Activated CD4-positive, alpha-beta T cell treated with anti-CD3 and anti-CD28 coated beads, Interleukin-2, amount 50 U/mL, for 48 hours (primary cell): ENCODE measurements at places on chromosomes 16 and 17.
A peak's percentile ranks its signal among the peaks of the same experiment; 100 is the strongest.

- peak; percentile 60 for DNase-seq
Observed at GRCh38 chr17:55641676-55642081, 81.0 kb downstream of the TMEM100 start.

DNA sequence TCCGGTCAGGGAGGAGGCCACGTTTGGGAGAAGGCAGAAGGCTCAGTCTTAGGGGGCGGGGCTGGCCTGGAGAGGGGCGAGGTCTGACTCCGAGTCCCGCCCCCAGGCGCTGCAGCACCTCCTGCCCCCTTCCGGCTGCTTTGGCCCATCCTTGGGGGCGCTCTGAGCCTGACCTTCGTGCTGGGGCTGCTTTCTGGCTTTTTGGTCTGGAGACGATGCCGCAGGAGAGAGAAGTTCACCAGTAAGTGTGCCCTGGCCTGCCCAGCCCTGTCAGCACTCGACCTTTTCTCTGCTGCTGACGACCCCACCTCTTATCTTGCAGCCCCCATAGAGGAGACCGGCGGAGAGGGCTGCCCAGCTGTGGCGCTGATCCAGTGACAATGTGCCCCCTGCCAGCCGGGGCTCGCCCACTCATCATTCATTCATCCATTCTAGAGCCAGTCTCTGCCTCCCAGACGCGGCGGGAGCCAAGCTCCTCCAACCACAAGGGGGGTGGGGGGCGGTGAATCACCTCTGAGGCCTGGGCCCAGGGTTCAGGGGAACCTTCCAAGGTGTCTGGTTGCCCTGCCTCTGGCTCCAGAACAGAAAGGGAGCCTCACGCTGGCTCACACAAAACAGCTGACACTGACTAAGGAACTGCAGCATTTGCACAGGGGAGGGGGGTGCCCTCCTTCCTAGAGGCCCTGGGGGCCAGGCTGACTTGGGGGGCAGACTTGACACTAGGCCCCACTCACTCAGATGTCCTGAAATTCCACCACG is 1.5 kb downstream of the TNFRSF12A start:
- peak; percentile 90 for DNase-seq

- DNase-seq = no peak
Observed at GRCh38 chr16:657487-657886, 8.3 kb downstream of the WDR90 start.

DNA sequence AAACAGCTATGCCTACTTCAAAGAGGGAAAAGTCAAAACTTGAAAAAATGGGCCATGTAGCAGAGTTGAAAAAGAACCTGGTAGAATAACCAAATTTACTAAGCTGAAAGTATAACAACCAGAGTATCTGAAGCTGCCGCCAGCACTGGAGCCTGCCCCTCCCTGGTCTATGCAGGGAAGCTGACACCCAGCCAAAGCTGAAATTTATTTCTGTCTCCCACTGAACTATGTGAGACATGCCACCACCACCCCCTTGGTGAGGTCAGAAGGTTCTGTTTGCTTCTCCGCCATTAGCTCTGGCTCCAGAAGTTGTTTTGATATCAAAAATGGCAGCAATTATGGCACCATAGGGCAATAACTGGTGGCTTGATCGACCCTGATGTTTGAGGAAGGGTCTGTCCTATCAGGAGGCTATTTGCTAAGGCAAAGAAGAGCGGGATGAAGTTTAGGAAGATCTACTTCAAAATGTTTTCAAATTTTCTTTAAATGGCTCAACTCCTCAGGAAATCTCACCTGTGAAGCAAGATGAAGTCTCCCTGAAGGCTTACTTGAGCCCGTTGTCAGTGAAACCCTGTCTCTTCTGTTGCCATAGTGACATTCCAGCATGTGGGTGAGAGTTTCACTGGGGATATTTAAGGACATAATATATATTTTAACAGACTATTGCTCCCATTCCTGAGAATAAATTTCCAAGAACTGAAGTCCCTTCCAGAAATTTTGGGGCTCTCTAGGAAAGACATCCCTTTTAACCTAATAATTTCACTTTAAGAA is 122.0 kb downstream of the COPRS start:
- DNase-seq = no peak

DNA sequence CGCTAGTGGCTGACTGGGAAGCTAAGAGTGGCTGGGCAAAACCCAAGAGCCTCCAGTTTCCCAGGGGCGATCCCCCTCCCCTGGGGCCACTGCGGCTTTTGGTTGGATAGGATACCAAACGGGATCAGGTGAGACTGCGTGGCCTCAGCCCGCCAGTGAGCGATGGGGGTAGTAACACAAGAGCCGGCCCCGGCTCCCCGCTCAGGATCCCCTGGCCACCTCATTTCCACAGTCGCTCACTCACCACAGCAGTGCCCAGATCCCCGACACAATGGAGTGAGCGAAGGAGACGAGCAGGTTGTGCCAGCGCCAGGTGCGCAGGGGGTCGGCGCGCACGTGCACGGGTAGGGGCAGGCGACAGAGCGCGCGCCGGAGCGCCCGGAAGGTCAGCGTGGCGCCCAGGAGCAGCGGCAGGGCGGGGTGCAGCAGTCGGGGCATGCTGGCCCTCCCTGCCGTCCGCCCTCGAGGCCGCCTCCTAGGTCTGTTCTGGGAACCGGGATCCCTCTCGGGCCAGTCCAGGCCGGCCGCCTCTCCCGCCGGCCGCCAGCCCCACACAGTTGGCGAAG is 290 bp downstream of the TLCD1 start:
- DNase-seq = peak; percentile 77

- no peak for DNase-seq
Observed at GRCh38 chr16:76614269-76614668, 337.1 kb downstream of the CNTNAP4 start.

- no peak for DNase-seq
Observed at GRCh38 chr16:15760129-15760528, 96.7 kb downstream of the MYH11 start.

GRCh38 chr16:50169555-50170096 is 16.5 kb downstream of the TENT4B start:
- no peak for DNase-seq

DNA sequence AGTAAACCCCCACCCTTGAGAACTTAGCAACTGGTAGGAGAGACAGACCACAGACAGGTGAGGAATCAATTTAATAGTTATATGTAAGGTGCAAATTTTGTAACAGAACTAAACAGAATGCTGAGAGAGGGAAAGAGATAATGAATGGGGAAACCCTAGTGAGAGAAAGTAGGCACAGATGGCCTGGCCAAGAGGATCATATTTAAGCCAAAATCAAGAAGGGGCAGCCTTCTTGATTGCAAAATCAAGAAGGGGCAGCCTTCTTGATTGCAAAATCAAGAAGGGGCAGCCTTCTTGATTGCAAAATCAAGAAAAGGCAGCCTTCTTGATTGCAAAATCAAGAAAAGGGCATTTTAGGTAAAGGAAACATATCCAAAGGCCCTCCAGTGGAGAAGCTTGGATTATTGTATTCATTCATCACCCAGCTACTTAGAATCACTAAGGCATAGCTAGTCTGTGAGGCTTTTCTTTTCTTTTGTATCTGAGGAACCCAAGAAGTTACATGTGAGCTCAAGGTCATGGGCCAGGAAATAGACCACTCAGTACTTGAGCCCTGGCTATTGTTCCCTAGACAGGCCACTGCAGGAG is 190.6 kb downstream of the CYLD start:
- DNase-seq = no peak

- no peak for DNase-seq
Observed at GRCh38 chr16:78220571-78220970, 121.1 kb downstream of the WWOX start.

GRCh38 chr16:86994215-86994614 is 323.0 kb downstream of the C16orf95 start:
- DNase-seq = no peak

DNA sequence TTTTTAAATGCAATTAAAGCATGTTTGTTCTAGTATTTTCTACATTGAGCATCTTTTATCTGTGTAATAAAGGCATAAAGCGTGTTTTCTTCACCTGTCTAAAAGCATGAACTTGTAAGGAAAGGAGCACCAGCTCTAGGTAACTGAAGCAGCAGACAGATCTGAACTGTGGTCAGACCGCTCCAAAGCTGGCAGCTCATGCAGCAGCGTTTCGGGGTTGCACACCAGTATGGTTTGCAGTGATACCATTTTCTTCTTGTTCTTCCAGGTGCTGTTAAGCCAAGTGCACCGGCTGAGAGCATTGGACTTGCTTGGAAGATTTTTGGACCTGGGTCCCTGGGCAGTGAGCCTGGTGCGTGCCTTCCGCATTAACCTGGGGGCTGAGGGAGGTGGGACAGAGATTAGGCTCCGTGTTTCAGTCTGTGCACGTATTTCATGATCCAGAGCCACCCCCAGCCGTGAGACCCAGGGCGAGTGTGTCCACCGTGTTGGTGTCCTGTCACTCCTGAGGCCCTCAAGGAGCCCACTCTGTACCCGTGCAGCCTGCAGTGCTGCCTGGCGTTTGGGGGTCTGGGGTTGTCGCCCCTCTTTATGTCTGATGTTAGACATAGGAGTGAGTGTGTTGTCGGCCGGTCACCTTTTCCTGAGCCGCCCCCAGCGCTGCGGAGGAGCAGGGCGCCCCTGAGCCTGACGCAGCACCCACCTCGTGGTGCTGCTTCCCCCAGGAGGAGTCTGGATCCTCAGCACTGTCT is 136.3 kb upstream of the CHMP6 start:
- no peak for DNase-seq

- DNase-seq = no peak
Observed at GRCh38 chr16:70694088-70694867, 8.4 kb upstream of the MTSS2 start.

DNA sequence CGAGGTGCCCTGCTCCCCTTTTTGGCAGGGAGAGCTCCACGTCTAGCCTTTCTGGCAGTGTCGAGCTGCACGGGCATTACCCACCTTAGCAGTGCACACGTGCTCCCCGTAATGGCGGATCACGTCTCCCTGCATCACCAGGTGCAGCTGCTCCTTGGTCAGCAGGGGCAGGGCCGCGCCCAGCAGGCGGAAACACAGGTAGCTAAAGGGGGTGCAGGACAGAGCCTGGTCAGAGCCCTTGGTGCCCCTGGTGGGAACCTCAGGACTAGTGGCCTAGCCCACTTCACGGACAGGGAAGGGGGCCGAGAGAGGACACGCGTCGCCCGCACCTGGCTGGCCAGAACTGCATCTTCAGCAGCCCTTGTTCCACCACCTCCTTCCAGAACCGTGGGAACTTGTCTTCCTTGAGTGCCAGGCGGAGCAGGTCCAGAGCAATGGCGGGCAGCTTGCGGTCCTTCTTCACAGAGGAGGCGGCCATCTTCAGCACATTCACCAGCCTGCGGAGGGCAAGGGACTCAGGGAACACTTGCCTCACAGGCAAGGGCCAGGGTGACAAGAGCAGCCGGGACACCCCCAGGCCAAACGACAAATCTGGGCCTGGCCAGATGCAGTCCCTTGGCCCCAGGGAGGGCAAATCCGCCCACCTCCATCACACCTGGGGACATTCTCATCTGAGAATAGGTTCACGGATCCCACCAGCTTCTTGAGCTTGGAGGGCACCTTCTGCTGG is 3.2 kb downstream of the MYBBP1A start:
- no peak for DNase-seq

DNA sequence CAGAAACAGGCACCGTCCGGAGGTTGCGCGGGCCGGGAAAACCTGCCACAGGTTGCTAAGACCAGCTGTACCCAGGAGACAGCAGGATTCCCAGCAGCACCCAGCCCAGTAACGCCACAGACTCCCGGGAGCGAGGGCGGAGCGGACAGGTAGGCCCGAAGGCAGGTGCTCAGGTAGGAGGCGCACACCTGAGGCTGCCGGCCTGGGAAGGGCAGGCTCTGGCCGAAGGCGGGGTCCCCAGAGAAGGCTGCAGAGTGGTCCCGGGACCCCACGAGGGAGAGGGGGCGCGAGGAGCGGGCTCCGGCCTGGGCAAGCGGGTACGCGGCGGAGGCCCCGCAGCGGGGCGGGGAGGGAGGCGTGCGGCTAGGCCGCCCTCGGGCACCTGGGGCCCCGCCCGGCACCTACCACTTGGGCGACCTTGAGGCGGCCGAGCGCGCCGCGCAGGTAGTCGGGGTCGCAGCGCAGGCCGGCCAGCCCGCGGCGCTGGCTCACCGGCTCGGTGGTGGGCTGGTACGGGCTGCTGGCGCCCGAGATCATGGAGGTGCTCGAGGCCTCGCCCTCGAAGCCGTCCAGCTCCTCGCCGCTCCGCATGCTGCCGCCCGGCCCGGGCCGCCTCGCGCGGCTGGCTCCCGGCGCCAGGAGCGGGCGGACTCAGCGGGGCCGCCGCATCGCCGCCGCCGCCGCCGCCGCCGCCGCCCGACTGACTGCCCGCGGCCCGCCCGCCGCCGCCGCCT is 441 bp downstream of the CMTM4 start:
- DNase-seq = peak; percentile 29

DNA sequence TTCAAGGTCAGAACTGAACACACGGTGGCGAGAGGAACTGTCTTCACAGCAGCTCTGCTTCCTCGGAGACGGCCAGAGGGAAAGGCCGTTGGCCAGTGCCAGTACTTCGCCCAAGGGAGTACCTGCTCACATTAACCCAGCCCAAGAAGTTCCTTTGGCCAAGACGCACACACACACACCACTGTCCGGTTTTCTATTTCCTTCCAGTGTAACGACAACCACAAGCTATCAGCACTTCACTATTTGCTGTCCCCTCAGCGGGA is 744 bp upstream of the GGNBP2 start:
- DNase-seq = no peak

- DNase-seq = no peak
Observed at GRCh38 chr17:79819085-79819484, 20.2 kb downstream of the CBX4 start.

DNA sequence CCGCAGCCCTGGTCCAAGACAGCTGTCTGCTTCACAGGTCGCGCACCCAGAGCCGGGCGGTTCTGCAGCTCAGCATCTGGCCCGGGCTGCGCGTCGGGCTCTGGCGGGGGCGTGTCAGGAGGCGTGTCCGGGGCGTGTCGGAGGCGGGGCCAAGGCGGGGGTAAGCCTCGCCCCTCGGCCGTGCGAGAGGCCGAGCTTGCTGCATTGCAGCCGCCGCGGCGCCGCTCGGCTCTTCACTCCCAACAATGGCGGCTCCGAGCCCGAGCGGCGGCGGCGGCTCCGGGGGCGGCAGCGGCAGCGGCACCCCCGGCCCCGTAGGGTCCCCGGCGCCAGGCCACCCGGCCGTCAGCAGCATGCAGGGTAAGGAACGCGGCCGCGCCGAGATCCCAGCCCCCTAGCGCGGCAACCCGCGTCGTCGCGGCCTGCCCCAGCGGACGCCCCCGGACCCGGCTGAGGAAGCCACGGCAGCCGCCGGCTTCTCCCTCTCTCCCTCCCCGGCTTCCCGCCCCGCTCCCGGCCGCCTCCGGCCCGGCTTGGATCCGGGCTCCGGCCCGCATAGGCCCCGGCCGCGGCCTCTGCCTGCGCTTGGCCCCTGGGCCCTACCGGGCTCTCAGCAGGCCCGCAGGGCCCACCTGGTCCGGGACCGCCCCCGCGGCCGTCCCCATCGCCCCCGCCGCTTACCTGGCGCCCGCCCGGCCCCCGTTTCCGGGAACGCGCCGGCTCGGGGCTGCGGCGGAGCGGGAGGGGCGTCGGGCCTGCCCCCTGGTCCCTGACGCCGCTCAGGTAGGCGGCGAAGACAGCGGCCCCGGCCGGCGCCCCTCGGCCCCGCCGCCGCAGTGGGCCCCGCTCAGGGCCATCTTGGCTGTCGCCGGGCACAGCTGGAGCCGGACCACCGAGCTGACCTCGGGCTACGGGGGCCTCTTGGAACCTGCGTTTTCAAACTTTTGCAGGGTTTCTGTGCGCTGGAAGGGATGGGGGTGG is at the start of gene MAP2K4:
Gene MAP2K4, plus strand, starts transcription at position 236 of the 981 bp plus-strand sequence. Its CDS starts 10 bp downstream, at position 246.
- peak; percentile 94 for DNase-seq

- no peak for DNase-seq
Observed at GRCh38 chr17:63944736-63945499, 12.8 kb upstream of the CD79B start.

GRCh38 chr17:32275060-32276042 is 9.7 kb downstream of the RHBDL3 start:
- DNase-seq = no peak
